ENCODE measurements at places on chromosomes 2 and 18.

GRCh38 chr18:35713545-35713944 is 132.0 kb downstream of the GALNT1 start:
- DNase-seq, result no peak

- DNase-seq, result no peak
Measured at GRCh38 chr18:60826346-60826745, 453.8 kb upstream of the MC4R start.

GRCh38 chr2:212956665-212957607 is 194.5 kb downstream of the IKZF2 start:
- no peak for DNase-seq

GRCh38 chr18:78146136-78147085 is 833.2 kb upstream of the SALL3 start:
- DNase-seq, result no peak

DNA sequence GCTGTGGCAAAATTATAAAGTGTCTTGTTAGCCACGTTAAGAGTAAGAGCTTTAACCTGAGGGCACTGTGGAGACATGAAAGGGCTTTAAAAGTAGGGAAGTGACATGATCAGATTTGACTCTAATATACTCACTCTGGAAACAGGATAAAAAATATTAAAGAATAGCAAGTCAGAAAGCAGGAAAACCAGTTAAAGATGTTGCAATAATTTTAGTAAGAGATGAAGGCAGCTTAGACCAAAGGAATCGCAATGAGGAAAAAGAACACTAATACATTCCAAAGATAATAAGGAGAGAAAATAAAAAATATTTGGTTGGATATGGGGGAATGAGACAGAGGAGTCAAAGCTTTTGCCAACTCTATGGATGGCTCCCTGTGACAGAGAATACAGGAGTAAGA is 183.8 kb downstream of the DYM start:
- DNase-seq, result no peak

DNA sequence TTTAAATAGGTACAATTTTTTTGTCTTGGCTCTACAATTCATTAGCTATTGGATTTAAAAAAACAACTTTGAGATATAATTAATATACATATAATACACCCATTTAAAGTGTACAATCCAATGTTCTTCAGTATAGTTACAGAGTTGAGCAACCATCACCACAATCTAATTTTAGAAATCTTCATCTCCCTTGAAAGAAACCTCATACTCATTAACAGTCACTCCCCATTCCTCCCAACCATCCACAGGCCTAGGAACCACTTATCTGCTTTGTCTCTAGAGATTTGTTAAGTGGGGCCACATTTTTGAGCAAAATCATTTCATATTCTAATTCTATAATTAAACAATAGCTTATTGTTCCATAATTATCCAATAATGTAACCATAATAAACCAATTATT is 32.6 kb downstream of the MRPL33 start:
- DNase-seq, result no peak
